ENCODE measurements at places on chromosomes 4 and X. TPM values are rescaled to one million over a fixed set of nuclear protein-coding genes. Genes with fewer than 3 reads are reported as not detected.

The RNF150 gene
- 30.2 TPM for polyA plus RNA-seq

The CPXCR1 gene
- not detected for polyA plus RNA-seq

- no peak for DNase-seq
These were observed 45.5 kb downstream of the TMEM144 start for GRCh38 chr4:158255727-158256324.

The PACRGL gene
- 35.0 TPM for polyA plus RNA-seq

DNA sequence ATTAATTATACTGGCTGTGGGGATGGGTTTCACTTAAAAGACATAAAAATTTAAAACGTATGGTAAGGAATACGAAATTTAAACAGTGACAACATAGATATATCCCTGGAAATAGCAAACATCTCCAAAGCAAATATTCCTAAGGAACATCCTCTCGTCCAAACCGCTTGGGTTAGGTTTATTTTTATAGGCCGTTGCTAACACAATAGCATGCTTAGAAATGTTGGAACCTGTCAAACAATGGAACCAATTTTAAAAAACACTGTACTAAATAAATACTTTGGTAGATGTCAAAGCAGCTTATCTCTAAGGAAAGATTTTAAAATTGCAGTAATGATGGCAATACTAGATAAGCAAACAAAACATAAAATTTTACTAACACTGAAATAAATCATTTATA, 45.4 kb downstream of the SEC24D start:
- no peak for DNase-seq

- DNase-seq = no peak
These were observed 18.0 kb downstream of the GRK4 start for GRCh38 chr4:2981256-2981819.

- no peak for DNase-seq
These were observed 29.7 kb upstream of the FGF2 start for GRCh38 chr4:122796801-122797404.

DNA sequence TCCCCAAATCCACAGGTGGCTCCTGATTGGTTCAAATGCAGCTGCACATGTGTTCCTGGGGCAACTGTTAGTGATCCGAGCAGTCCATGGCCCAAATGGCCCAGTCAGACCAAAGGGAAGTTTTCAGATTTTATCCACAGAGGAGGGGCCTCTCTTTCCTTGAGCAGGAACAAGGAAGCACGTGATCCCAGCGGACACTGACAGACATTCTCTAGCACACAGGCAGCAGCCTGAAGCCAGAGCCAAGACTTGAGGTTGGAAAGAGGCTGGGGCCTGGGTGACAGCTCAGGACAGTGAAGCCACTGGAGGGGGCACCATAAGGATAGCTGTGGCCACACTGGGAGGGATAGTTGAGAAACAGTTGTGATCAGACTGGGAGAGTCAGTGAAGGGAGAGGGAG, 3.5 kb upstream of the ZFP92 start:
- no peak for DNase-seq

DNA sequence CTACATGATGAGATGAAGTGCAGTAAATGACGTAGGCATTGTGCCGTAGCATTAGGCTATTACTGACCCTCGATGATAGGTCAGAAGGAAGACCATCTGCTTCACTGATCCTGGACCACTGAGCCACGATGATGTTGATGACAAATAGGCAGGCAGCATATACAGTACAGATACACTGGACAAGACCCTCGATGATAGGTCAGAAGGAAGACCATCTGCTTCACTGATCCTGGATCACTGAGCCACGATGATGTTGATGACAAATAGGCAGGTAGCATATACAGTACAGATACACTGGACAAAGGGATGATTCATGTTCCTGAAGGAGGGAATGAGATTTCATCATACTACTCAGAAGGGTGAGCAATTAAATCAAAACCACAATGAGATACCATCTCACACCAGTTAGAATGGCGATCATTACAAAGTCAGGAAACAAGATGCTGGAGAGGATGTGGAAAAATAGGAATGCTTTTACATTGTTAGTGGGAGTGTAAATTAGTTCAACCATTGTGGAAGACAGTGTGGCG, 50.9 kb downstream of the BEND4 start:
- DNase-seq = no peak

The SATL1 gene
- polyA plus RNA-seq = 0.66 TPM

All from left renal pelvis (tissue), 4 donors.